Glomerular endothelial cell (primary cell): ENCODE measurements at places on chromosomes 12 and 14. TPM values are rescaled to one million over a fixed set of nuclear protein-coding genes. Genes with fewer than 3 reads are reported as not detected.

DNA sequence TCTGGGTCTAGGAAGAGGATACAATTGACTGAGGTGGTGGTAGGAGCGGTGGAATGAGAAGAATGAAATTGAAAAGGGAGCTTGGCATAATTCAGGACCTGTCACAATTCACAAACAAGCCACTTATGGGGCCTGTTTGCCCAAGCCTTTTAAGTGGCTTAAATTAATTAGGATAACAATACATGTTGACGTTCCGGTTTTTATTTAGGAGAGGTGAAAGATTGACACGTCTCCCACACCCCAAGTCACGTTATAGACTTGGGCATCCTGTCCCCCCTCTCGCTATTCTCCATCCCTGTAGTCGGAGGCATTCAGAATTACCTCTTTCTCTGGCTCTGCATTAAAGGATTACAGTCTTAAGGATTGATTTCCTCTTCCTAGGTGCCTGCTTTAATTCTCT, 954 bp upstream of the CALCOCO1 start:
- no peak for DNase-seq

The PAN2 gene
- 15.6 and 18.4 TPM in 2 replicates for total RNA-seq

The CMA1 gene
- total RNA-seq, result not detected in 2 replicates

The CCDC197 gene
- total RNA-seq, result not detected in 2 replicates
